ENCODE measurements at places on chromosomes 7 and 10. TPM values are rescaled to one million over a fixed set of nuclear protein-coding genes. Genes with fewer than 3 reads are reported as not detected.

The TFR2 gene
- 5.4 TPM for total RNA-seq

The GALNT17 gene
- not detected for total RNA-seq

- H3K36me3 ChIP-seq, result no peaks in the 10 kb centered on the region
- H3K27ac ChIP-seq, result no peak overlapping the region
- H3K27me3 ChIP-seq, result no peaks in the 10 kb centered on the region
- no peak for DNase-seq
- no peaks in the 10 kb centered on the region for H3K4me1 ChIP-seq
These were observed 1183.9 kb upstream of the C7orf33 start for GRCh38 chr7:147406521-147407135.

- H3K36me3 ChIP-seq, result no peaks in the 10 kb centered on the region
- no peaks in the 10 kb centered on the region for H3K27me3 ChIP-seq
- DNase-seq, result no peak
- no peak overlapping the region for H3K27ac ChIP-seq
These were observed 229.3 kb upstream of the KMT2E start for GRCh38 chr7:104784686-104785085.

The NRP1 gene
- total RNA-seq, result 1.6 TPM

The ZNF775 gene
- 5.5 TPM for total RNA-seq
